ENCODE measurements at places on chromosomes 4 and X.

DNA sequence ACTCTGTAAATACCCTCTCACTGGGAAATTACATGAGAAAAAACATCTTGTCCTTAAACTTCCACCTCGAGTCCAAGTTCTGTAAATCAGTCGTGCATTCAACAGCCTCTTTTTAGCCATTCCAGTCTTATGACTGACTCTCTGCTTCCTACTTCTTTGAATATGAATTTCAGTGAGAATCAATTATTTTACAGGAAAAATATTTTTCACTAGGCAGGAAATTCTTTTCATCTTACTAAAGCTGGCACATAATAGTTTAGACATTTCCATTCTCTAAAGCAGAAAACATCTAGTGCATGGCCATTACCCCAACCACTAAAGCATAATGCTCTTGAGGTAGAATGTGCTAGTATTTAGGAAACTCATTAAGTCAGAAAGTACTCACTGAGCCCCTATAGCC, 565.7 kb upstream of the FAT1 start:
- DNase-seq, result no peak

GRCh38 chrX:56928546-56928945, 66.8 kb downstream of the SPIN3 start:
- no peak for DNase-seq

- DNase-seq, result no peak
Observed at GRCh38 chrX:16558489-16558888, 91.5 kb upstream of the S100G start.

DNA sequence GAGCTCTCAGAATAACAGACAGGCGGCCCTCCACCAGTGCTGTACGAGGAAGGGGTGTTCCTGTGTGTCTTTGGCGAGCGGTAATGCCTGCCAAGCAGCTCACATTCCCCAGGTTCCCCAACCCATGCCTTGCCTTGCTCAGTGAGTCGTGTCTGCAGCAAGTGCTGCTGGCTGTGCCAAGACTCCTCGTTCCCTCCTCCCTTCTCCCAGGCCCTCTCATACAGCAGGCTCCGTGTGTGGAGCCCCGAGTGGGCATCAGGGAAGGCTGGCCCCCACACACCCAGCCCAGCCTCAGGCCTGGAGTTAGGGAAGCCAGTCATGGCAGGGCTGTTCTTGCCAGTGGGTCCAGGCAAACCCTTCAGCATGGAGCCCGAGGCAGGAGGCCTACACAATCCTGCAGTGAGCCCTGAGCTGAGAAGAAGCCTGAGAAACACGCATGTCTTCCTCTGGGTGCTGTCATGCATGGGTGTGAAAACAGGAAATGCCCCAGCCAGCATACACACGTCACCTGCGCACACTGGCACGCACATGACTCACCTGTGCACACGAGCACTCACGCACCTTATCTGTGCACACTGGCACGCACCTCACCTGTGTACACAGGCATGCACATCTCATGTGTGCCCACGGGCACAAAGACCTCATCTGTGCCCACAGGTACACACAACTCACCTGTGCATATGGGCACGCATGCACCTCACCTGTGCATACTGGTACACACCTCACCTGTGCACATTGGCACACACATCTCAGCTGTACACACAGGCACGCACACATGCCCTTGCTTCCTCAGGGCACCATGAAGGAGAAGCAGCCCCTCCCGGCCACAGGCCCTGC, 238.7 kb downstream of the DHRSX start:
- no peak for DNase-seq

GRCh38 chrX:15605226-15605625, 4.5 kb upstream of the ACE2 start:
- DNase-seq, result no peak

GRCh38 chr4:149345424-149345823, 470.2 kb downstream of the IQCM start:
- no peak for DNase-seq

DNA sequence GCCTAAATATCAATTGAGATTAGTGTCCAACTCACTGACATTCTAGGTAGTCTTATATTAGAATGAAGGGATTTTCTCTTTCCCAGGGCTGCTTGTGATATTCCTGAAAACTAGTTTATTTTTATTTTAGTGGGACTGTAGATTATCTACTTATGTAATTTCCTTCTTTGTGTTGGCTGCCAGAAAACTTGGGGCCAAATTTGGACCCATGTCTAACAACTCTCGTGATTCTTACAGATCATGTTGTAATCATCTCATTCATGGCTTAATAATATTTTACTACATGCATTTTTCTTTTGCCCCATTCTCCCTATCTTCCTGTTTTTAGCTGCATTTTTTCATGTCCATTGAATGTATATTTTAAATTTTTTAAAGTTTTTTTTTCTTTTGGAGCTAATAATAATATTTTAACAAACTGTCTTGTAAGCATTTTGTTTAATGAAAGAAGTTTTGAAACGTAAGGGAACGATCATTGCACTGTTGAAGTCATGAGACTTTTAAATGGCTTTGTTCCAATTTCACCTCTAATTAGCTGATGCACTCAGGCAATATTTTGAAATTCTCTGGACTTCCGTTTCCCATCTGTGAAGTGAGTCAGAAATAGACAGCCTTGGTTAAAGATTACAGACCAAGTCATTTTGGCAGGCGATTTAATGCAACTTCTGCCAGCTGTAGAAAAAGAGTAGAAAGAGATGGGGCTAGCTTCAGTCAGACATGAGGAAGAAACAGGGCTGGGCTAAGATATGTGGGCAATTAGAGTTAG, 14.3 kb upstream of the TDO2 start:
- DNase-seq, result no peak

DNA sequence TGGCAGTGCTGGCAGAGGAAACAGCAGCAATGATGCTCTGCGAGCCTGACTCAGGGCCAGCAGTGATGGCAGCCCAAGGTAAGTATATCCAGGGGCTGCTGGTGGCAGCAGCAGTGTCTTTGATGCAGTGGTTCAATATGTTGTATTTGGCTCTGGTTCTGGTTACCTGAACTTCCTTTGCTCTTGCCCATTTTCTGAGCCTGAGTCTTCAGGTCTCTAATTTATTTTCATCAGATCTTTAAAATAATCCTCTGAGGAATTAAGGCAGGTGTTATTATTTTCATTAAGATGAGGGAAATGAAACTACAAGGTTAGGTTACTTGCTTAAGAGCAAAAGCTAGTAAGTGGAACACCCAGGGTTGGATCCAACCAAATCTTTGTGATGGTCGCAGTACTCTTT, 102.8 kb upstream of the BMP2K start:
- no peak for DNase-seq

DNA sequence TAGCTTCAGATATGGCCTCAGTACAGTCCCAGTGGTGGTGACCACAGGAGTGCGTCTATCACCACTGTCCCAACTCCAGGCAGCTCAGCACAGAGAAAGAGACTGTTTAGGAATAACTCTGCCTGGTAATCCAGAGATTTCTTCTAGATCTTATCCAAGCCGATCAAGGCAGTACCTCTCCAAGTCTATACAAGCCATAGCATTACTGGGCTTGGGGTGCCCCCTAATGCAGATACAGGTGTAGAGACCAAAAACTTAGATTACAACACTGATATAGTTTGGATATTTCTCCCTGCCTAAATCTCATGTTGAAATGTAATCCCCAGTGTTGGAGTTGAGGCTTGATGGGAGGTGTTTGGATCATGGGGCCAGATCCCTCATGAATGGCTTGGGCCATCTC, 100.9 kb downstream of the PTCHD1 start:
- DNase-seq, result no peak

GRCh38 chrX:53186351-53186750, 38.7 kb downstream of the KDM5C start:
- no peak for DNase-seq

DNA sequence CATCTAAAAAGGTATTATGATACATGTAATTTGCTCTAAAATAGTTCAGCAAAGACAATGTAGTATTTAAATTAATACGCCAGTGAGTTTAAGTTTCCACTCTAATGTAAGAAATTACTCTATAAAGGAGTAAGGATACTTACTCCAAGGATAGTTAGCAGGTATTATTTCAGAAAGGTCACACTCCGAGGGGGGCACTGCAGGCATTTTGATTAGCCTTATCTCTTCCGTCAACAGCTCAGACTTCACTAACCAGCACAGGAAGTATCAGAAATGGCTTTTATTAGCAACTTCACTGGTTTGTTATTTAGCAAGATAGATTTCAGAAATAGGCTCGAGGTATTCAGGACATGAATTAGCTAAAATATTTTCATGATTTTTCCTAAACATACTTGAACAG, 127.0 kb downstream of the COX18 start:
- no peak for DNase-seq

- no peak for DNase-seq
Observed at GRCh38 chr4:119314356-119314755, 7.6 kb downstream of the FABP2 start.

GRCh38 chr4:88940506-88940905, 116.5 kb downstream of the FAM13A start:
- no peak for DNase-seq

GRCh38 chr4:48698029-48698971, 81.8 kb downstream of the FRYL start:
- DNase-seq, result no peak

GRCh38 chr4:84578540-84579402, 4.2 kb upstream of the CDS1 start:
- DNase-seq, result no peak

DNA sequence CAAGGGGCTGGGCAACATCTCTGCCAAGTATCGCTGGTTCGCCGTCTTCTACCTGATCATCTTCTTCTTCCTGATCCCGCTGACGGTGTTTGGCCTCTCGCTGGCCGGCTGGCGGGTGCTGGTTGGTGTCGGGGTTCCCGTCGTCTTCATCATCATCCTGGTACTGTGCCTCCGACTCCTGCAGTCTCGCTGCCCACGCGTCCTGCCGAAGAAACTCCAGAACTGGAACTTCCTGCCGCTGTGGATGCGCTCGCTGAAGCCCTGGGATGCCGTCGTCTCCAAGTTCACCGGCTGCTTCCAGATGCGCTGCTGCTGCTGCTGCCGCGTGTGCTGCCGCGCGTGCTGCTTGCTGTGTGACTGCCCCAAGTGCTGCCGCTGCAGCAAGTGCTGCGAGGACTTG, 20.6 kb downstream of the SLC34A2 start:
- no peak for DNase-seq

GRCh38 chr4:27484216-27484615, 623.6 kb downstream of the STIM2 start:
- no peak for DNase-seq

DNA sequence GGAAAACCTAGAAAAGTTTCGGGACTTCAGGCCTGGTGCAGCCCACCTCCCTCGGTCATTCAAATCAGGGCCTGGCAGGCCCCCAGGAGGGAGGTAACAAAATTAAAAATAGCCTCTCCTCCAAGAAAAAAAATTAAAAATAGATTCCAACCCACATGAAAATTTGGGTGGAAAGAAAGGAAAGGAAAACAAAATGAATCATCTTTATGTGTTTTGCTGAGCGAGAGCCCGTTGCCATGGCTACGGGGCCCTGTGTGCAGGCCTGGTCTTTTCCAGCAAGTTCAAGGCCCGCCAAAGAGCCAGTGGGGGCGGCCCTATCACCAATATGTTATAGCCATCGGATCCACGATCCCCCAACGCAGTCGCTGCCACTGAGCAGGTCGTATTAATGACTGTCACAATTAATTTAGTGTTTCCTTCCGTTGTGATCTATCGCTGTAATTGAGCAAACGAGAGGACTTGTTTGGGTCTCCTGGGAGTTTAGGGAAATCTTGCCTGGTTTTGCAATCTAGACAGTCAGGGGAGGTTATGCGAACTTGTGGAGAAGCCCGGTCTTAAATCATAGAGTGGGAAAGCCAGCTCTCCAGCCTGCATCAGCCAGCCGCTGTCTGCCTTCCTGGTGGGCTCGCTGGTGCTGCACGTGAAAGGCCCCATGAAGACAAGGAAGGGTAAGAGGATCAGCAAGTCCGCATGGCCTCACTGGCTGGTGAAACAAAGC, 452.4 kb downstream of the BCOR start:
- no peak for DNase-seq

DNA sequence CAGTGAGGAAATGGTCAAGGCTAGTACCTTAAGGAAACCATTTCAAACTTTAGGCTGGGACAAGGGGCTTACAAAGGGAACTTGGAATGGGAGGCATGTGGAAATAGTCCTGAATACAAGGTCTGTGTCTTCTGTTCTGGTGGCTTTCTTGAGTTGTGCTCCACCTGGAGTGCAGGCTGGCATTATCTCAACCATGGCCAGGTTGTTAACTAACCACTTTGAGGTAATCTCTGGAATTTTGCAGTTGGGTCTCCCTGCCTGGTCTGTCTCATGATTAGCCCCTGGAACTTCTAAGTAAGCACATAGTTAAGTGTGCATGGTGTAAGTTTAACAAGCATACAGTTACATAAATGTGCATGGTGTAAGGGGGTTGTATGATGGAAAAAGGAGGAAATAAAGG, 77.5 kb downstream of the PCDH18 start:
- no peak for DNase-seq

GRCh38 chr4:88003261-88003660, 4.2 kb upstream of the PKD2 start:
- no peak for DNase-seq

DNA sequence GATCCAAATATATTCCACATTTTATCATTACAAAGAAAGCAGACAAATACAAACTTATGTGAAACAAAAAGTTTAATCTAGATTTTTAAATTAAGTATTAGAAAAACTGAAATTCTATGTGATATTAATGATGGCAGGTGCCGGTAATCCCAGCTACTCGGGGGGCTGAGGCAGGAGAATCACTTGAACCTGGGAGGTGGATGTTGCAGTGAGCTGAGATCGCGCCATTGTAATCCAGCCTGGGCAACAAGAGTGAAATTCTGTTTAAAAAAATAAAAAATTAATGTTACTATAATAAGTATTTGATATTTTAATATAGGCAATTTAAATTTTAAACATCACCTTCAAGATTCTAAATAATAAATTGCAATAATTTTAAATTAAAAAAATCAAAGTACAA, 400.6 kb downstream of the PABPC4L start:
- no peak for DNase-seq

GRCh38 chr4:2574009-2574408, 37.6 kb downstream of the FAM193A start:
- DNase-seq, result no peak

- no peak for DNase-seq
Observed at GRCh38 chr4:84224522-84224921, 274.6 kb downstream of the NKX6-1 start.

GRCh38 chr4:130524057-130524456, 1428.1 kb downstream of the C4orf33 start:
- DNase-seq, result no peak

DNA sequence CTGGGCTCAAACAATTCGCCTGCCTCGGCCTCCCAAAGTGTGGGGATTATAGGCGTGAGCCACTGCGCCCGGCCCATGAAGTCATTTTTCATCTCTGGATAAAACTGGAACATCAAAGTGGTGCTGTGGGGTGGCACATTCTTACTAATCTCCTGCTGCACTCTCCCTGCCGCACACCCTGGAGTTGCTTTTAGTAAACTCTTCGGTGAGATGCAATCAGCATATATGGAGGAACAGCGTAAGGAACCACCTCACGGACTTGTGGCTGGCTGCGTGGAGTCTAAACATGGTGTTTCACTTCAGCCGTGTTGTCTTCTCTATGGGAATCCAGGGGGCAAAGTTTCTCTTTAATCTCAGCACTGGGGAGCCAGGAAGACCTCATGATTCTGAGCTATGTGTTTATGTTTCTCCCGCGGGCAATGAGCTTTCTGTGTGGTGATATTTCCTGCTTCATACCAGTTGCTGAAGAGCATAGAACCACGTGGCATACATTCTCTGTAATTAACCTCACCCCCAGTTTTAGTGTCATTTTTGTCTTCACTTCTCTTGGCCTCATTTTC, 2.1 kb upstream of the RHOH start:
- no peak for DNase-seq
